Adrenal gland (tissue), 19 donors: ENCODE measurements at places on chromosomes 6 and 20. TPM values are rescaled to one million over a fixed set of nuclear protein-coding genes. Genes with fewer than 3 reads are reported as not detected.

Gene ABHD16B
- total RNA-seq, result not detected

Gene RIPOR2
- 16.2 TPM for total RNA-seq

DNA sequence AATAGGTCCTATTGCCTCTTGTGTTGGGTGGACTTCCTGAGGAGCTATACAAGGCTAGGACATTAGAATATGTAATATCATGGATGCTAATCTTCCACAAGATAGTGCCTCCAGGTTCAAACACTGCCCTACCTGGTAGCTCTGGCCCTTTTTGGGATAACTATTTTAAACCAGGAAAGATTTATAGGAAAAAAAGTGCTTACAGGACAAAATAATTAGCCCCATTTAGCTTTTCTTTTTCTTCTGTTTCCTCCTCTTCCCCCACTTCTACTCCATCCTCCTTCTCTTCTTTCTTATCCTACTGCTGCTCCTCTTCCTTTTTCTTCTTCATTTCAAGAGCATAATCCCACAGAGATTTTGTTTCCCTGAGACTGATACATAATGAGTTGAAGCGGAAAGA, 967.4 kb downstream of the PHF3 start:
- no peak for DNase-seq

DNA sequence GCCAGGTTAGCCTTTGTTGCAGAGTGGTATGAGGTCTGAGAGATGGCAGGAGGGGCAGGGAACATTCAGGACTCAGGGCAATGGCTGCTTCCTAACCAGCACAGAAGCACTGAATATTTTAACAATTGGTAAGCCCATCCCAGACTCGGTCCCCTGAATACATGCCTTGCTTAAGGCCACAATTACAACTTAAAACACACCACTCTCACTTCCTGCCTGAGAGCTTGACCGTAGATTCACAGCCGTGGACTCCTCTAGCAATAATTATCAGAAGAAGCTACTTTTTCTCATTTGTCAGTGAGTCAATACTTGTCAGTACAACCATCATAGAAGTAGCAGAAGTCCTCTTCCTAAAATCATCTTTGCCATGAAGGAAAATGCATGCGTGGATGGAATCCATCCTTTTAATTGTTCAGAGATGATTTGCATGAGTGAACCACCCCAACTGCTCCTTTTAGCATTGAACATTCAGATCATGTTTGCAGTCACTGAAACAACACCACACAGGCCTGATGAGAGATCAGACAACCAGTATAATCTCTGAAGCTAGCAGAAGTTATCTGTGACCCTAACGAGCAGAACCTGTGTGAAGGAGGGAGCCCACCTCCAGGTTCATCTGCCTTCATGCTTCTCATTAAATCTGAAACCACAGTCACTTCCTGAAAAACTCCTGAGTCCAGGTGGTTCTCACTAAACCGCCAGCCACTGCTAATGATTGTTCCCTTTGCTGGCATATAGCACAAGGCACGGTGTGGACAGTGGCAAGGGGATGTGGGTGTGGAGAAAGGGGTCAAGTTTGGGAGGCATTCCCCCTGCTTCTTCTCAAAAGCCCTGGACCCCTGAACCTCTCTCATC, 333.9 kb upstream of the CNR1 start:
- no peak for DNase-seq

- no peak for DNase-seq
Observed at GRCh38 chr20:16052456-16052855, 520.8 kb downstream of the KIF16B start.

DNA sequence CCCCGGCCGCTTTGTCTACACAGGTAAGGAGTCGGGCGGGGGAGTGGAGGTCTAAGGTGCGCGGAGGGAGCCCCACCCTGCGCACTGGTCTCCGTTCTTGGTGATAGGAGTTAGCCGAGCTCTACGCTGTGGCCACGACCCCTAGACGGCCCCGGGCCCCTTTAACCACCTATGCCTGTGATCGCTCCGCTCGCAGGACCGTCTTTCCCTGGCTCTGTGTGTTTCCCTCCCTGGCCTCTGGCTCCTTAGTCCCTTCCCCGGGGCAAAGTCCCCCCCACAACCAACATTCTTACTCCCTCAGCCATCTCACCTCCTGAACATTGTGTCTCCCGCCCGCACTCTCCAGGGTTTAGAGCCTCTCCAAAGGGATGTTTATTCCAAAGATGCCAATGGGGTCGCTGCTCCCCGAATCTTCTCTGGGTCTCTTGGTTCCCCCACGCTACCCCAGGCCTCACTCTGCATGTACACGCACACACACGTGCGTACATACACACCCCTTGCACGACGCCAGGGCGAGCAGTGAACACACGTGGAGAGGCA, 50.4 kb downstream of the CPXM1 start:
- DNase-seq, result no peak

DNA sequence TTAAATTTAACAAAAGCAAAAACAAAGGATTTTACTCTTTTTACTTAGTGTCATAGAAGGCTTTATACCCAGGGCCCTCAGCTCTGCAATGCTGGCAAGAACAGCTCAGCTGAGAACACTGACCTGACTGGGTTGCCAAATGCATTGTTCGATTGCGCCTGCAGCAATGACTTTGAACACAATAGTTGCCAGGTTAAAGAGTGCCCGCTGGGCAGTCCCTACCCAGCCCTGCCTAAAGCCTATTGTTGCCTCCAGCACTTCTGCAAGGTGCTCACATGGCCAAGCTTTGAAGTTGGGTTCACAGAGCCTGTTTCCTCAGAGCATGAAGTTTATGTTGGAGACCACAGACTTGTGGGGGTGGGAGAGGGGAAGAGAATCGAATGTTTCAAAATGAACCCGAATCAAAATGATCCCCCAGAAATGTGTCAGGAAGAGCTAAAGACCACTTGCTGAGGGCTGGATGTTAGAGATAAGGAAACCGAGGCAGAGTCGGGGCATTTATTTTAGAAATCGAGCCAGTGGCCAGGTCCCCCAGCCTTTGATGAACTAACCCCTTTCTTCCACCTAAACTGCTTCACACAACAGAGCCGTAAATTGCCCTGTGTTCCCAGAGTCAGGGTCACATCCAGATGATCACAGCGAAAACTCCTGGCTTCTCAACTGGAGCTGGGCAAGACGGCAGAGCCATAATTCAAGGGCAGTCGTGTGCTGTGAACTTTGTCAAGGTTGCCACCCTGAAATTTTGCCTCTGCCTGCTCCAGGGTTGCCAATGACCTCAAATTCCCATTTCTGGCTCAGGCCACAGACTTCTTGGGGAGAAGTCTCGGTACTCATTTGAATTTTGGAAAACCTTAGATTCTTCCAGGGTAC, 55.0 kb downstream of the FOXA2 start:
- DNase-seq, result no peak

GRCh38 chr6:583635-584034, 73.3 kb downstream of the HUS1B start:
- DNase-seq, result no peak

- DNase-seq, result no peak
Observed at GRCh38 chr6:10520468-10520867, 683 bp upstream of the GCNT2 start.

- peak; percentile 45 for DNase-seq
Observed at GRCh38 chr6:52994839-52995088, 320 bp downstream of the GSTA4 start.

DNA sequence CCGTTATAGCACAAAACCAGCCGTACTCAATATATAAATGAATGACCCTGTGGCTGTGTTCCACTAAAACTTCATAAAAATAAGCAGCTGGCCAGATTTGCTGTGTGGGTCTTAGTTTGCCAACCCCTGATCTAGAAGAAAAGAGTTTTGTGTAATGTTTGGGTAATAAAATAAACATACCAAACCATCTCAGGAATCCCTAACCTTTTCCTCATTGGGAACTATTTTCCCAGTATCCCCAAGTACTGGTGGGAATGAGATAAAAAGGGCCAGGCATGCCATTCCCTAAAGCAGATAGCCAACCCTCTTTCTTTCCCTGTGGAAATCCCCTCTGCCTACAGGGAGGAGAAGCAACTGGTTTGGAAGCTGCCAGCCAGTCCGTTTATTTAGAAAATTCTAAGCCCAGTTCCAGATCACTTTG, 169.1 kb upstream of the AKAP12 start:
- DNase-seq, result no peak

GRCh38 chr20:39259010-39259803, 297.1 kb downstream of the DHX35 start:
- DNase-seq, result no peak

DNA sequence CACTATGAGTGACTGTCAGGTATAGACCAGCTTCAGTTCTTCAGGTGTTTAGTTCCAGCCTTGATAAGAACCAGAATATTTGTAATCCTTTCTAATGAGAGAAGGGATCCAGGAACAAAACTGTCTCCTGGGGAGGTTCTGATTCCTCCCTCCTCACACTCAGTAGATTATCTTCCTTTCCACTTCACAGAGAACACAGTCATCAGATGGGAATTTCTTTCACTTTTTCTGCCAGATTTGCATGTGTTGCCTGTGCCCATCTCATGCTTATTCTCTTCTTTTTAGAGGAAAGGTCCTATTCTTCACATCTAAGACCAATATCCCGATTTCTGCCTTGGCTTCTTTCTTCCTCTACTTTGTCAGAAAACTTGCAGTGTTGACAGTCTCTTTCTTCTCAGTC, 50.8 kb downstream of the CD109 start:
- no peak for DNase-seq

GRCh38 chr6:110769923-110770322, 45.3 kb downstream of the CDK19 start:
- DNase-seq, result no peak

GRCh38 chr6:36269834-36270705, at the start of gene PNPLA1:
Gene PNPLA1 (plus strand): TSS chr6:36270060. CDS start chr6:36270460, 400 bp downstream.
- no peak for DNase-seq

GRCh38 chr6:16380220-16380809, 141.9 kb downstream of the GMPR start:
- DNase-seq, result no peak
